ENCODE measurements at places on chromosomes 7 and 10.

DNA sequence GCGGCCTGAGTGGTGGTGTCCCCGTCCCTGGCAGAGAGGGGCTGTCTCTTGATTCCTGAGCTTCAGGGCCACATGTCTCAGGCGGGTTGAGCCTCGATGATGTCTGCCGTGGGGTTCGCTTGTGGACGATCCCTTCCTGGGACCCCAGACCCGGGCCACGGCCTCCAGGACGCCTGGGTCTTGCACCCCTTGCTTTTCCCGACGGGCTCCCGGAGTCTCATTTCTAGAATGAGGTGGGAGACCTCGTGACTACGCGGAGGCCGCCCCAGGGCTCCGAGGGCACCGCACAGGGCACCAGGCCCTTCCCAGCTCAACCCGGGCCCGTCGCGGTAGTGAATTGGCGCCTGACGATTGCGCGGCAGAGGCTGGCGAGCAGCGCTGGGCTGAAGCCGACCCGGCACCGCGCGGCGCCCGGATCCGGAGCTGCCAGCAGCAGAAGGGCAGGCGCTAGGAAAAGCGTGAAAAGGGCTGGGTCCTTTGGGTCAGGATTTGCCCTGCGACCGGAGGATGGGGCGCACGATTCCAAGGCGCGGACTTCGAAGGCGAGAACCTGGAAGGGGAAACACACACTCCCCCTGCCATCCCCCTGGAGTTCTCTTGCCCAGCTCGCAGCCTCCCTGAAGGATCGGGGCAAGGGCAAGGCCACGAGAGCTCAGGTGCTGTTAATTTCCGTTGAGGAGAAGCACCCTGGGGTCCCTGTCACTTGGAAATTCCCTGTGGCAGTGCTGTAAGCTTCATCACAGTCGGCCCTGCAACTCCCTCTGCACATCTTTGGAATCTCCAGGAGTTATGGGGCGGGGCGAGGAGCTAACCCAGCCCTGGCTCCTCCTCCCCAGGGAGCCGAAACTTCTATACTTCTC lies 15.5 kb downstream of the TLX1 start:
- DNase-seq: no peak

GRCh38 chr10:78594559-78595268 lies 474.1 kb upstream of the ZMIZ1 start:
- no peak for DNase-seq

GRCh38 chr10:125399289-125399688 lies 238.9 kb upstream of the CTBP2 start:
- no peak for DNase-seq

DNA sequence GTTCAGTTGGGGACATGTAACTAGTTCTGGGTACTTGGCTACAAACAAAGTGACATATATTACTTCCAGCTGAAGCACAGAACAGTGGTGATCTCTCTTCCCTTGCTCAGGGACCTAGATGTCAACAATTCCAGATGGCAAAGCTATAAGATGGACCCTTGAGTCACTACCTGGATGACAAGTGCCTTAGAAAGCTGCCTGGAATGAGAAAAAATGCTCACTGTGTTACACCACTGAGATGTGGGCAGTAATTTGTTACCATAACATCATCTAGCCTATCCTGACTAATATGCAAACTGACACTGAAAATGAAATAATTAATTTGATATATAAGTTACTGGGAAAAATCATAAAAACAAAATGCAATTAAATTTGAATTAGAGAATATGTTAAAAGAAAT lies 16.4 kb upstream of the CTTNBP2 start:
- DNase-seq: no peak

GRCh38 chr7:24572393-24572996 lies 757 bp upstream of the PALS2 start:
- no peak for DNase-seq

GRCh38 chr7:99210265-99210970 lies 2.5 kb upstream of the KPNA7 start:
- DNase-seq: no peak

DNA sequence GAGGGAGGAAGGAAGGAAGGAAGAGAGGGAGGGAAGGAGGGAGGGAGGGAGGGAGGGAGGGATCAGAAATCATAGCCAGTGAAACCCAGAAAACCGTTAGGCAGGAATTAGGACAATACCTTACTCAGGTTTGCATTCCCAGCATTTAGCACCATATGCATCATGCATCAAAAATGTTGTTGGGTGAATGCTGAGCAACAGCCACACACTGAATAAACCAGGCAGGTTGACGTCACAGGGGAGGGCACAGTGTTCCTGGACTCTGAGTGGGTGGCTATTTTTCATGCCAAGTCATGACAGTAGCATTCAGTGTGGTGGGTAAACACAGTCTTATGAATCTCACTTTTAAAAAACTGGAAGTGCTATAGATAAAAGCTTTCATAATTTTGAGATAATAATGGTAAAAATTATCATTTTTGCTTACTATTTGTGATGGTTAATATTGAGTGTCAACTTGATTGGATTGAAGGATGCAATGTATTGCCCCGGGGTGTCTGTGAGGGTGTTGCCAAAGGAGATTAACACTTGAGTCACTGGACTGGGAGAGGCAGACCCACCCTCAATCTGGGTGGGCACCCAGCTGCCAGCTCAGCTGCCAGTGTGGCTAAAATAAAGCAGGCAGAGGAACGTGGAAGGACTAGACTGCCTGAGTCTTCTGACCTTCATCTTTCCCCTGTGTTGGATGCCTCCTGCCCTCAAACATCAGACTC lies 199.1 kb upstream of the PRKCQ start:
- DNase-seq: no peak

GRCh38 chr10:27605318-27605717 lies 101.2 kb downstream of the RAB18 start:
- DNase-seq: no peak

- DNase-seq: no peak
Measured at GRCh38 chr7:95691464-95691863, 80.9 kb upstream of the DYNC1I1 start.

All from hematopoietic multipotent progenitor cell treated with erythropoietin and hydrocortisone succinate and interleukin-3 and kit ligand, for 8 days (in vitro differentiated cells).